ENCODE measurements at places on chromosomes 16 and 17. TPM values are rescaled to one million over a fixed set of nuclear protein-coding genes. Genes with fewer than 3 reads are reported as not detected.

Gene CD300E
- total RNA-seq: 0.53 TPM

Gene TMEM238L
- total RNA-seq: 0.42 TPM

GRCh38 chr16:67165121-67166078 is 855 bp downstream of the HSF4 start:
- peaks cover 12% of the 10 kb centered on the region for H3K36me3 ChIP-seq
- peak overlapping the region; percentile 82 for H3K27ac ChIP-seq
- H3K4me1 ChIP-seq: peaks cover 40% of the 10 kb centered on the region
- no peak for DNase-seq
- no peaks in the 10 kb centered on the region for H3K27me3 ChIP-seq
- peak overlapping the region; percentile 48 for H3K4me3 ChIP-seq

DNA sequence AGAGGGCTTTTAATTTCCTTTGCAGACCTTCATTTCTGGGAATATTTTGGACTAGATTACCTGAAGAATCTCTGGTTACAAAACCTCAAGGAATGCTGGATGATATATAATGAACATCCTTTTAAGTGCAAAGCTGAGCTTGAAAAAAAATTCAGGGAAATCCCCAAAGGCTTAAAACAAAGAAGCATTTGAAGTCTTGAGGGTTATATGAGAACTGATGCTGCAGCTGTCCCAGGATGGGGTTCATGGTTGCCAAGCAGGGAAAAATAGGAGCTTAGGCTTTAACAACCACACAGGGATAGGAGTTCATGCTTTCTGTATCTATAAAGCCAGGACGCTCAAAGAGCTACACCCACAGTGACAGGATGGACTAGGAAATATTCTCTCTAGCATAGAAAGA is 150.4 kb upstream of the IRX5 start:
- no peak overlapping the region for H3K4me3 ChIP-seq
- H3K4me1 ChIP-seq: no peaks in the 10 kb centered on the region
- DNase-seq: no peak
- H3K36me3 ChIP-seq: no peaks in the 10 kb centered on the region
- H3K27me3 ChIP-seq: no peaks in the 10 kb centered on the region

GRCh38 chr16:68486502-68487202 is 38.3 kb upstream of the SMPD3 start:
- H3K27ac ChIP-seq: peak overlapping the region; percentile 70
- H3K36me3 ChIP-seq: no peaks in the 10 kb centered on the region
- no peaks in the 10 kb centered on the region for H3K27me3 ChIP-seq
- DNase-seq: no peak
- peaks cover 10% of the 10 kb centered on the region for H3K4me1 ChIP-seq

DNA sequence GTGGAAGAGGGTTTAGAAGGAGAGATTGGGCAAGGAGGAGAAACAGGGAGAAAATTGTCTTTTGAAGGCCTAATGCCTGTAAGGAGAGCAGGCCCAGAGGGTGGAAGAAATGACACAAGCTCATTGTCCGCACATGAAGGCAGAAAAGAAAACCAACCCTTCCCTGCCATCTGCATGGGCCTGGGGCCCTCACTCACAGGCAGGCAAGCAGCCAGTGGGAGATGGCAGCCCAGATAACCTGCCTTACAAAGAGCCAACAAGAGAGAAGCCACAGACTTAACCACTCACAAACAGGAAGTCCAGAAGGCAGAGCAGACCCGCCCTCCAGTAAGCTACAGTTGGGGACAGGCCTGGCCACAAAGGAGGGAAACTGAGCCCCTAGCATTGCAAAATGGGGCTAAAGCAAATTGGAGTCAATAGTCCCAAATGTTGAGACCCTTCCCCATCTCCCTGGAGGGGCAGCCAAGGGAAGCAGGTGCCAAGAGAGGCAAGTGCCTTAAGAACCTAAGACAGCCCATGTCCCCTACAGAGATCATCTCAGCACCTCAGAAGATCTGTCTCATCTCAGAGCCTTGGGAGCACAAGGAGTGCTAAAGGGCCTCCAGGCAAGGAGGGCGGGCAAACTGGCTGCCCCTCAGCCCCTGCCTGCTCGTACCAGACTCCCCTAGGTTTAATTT is 7.3 kb upstream of the TSPOAP1 start:
- H3K27ac ChIP-seq: peak overlapping the region; percentile 65
- no peak overlapping the region for H3K4me3 ChIP-seq
- no peaks in the 10 kb centered on the region for H3K27me3 ChIP-seq
- H3K4me1 ChIP-seq: peaks cover 27% of the 10 kb centered on the region

DNA sequence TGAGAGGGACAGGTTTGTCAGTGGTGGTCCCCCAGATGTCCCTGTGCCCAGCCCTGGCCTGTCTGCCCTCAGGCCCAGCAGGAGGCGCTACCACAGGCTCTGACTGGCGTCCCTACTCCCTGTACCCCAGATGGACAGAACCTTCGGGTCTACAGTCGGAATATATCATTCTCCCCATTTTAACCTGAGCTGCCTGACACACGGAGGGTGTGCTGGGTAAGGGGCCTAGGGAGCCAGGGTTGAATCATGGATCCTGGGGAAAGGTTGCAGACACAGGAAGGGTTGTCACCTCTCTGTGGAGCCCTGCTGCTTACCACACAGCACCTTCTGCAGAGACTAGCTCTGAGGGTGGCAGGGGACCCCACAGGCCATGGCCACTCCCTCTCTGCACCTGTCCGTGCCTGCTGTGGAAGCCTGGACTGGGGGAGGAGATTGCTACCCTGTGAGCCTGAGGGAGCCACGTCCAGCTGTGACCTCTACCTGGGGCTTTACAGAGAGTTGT is 162.2 kb upstream of the ZNF267 start:
- no peak for DNase-seq
- H3K27me3 ChIP-seq: no peaks in the 10 kb centered on the region
- H3K4me1 ChIP-seq: peaks cover 12% of the 10 kb centered on the region
- no peaks in the 10 kb centered on the region for H3K36me3 ChIP-seq
- no peak overlapping the region for H3K4me3 ChIP-seq

- no peak for DNase-seq
- peaks cover 9% of the 10 kb centered on the region for H3K4me1 ChIP-seq
- no peaks in the 10 kb centered on the region for H3K27me3 ChIP-seq
- H3K27ac ChIP-seq: no peak overlapping the region
- H3K4me3 ChIP-seq: no peak overlapping the region
- H3K36me3 ChIP-seq: no peaks in the 10 kb centered on the region
Observed at GRCh38 chr16:22898874-22899348, 84.9 kb downstream of the HS3ST2 start.

GRCh38 chr17:66833201-66833600 is 1.7 kb upstream of the CACNG5 start:
- H3K36me3 ChIP-seq: no peaks in the 10 kb centered on the region
- H3K27ac ChIP-seq: no peak overlapping the region
- no peak for DNase-seq
- H3K4me1 ChIP-seq: peaks cover 6% of the 10 kb centered on the region

DNA sequence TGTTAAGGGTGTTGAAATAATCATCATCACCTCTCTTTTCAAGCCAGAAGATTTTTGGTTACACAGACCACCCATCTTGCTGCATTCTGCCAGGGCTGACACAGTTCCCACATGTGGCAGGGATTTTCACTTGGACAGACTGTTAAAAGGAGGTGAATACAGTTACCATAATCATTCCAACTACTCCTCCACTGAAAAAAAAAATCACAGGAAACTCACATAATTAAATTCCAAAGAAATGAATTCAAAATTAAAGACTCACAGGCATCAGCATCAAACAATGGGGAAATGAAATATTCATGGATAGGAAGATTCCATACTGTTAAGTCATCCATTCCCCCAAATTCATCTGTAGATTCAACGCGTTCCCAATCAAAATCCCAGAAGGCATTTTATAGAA is 209.4 kb downstream of the MRTFB start:
- H3K4me3 ChIP-seq: no peak overlapping the region
- no peaks in the 10 kb centered on the region for H3K36me3 ChIP-seq
- DNase-seq: no peak
- H3K4me1 ChIP-seq: no peaks in the 10 kb centered on the region

- peaks cover 7% of the 10 kb centered on the region for H3K4me1 ChIP-seq
- no peaks in the 10 kb centered on the region for H3K36me3 ChIP-seq
- H3K27ac ChIP-seq: no peak overlapping the region
Observed at GRCh38 chr16:89187032-89187769, 13.1 kb downstream of the SLC22A31 start.

Data from esophagus squamous epithelium (tissue), 5 donors.